ENCODE measurements at places on chromosomes 16 and 17.
A peak's percentile ranks its signal among the peaks of the same experiment; 100 is the strongest.

DNA sequence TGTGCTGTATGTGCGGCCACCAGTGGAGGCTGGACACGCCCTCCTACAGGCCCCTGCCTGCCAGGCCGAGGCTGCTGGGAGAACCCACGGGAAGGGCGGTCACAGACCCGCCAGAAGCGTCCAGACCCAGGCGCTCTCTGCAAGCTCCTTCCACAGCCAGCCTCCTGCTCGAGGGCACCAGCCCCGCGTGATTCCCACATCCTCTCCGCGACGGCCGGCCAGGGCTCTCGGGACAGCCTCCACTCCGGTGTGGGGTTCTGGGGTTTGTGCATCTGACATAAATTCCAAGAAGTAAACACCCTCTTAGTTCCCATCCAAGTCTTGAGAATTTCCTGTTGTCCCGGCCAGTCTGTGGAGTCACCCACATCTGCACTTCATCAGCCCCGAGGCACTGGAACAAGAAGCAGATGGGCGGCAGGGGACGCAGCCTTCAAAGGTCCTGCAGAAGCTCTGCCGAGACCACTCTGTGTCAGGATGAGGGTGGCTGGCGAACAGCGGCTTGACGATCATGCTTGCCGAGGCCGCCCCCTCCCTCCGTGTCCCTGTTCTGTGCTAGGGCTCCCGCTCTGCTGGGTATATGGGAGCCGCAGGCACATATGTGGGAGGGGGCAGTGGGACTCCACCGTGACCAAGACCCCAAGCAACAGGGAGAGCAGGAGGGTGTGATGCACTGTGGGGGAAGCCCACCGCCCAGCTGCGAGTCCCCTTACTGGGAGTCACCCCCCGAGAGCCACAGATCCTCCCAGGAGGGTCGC lies 2.4 kb upstream of the TMEM204 start:
- peak; percentile 78 for DNase-seq

DNA sequence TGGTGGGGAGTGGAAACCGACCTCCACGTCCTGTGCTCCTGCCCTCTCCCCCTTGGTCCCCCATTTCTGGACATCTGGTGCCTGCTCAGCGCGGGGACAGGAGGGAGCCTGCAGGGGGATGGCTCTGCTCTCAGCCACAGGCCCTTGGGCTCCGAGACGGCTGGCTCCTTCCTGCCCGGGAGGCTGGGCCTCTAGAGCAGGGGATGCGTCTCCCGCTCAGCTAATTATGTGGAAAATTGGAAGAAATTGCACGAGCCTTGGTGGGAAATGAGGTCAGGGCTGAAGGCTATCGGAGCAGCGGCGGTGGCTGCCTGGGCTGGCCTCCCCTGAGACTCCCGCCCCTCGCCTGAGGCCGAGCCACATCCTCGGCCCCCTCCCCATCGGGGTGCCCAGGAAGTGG lies 154.6 kb upstream of the CIBAR2 start:
- DNase-seq = no peak

DNA sequence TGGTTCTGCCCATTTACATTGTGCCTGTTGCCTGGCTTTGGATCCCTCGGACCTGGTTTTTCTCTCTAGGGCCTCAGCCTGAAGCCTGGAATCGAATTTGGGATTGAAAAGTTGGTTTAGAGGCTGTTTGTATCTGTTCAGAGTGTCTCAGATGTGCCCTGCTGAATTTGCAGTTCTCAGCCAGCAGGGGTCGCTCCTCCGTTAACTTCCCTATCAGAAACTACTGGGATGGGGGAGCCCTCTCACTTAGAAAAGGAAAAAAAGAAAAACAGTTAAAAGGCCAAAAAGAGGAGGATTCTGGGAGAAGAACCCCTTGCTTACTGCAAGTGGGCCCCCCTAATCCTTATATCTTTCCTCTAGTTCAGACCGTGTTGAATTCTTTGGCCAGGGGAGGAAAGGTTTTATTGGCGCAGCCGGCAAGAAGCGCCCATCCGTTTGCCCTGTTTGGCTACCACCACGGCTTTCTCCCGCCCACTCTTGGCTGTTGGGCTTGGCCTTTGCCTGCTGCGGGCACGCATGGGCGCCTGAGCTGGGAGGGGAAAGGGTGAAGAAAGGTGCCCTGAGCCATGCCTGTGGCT lies 8.7 kb downstream of the FZD2 start:
- no peak for DNase-seq

- no peak for DNase-seq
Measured at GRCh38 chr16:27481282-27481934, 68.3 kb downstream of the GTF3C1 start.

GRCh38 chr16:82160226-82160625 lies 9.8 kb downstream of the MPHOSPH6 start:
- no peak for DNase-seq

GRCh38 chr17:35795007-35795870 lies at the start of gene MMP28:
Gene MMP28, minus strand, starts transcription at chr17:35795641. Its CDS starts 264 bp downstream, at chr17:35795377.
- DNase-seq = peak; percentile 52

- no peak for DNase-seq
Measured at GRCh38 chr17:49748223-49748622, 15.7 kb downstream of the FAM117A start.

DNA sequence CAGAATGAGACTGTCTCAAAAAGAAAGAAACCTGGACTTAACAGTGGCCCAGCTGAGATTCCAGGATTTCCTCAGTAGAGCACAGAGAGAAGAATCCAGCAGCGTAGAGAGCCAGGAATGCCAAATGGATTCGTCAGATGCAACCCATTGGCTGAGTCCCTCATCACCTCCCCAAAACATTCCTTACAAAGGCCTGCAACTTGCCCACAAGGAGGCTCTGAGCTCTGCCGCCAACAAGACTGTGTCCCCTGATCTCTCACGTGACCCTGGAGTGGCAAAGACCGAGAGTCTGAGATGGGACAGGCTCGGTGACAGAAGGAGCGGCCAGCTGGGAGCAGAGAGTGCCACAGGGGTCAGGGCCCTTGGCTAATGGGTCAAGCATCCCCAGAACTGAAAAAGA lies 6.9 kb upstream of the CHMP6 start:
- DNase-seq = no peak

DNA sequence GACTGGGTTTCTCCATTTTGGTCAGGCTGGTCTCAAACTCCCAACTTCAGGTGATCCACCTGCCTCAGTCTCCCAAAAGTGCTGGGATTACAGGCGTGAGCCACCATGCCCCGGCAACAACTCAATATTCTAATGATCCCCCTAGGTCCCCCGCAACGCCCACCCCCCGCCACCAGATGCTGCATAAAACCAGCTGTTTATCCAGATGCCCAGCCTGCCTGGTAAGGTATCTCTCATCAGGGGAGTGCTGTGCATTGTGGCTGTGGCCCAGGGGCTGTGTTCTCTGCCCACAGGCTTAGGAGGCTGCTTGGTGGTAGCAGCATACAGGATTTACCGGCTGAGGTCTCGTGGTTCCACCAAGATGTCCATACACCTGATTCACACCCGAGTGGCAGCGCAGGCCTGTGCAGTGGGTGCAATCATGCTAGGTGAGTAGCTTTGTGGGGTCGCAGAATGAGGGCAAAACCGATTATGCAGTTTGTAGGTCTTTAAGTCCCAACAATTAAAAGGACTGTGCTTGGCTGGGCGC lies 1.3 kb downstream of the HIGD1B start:
- DNase-seq = no peak

DNA sequence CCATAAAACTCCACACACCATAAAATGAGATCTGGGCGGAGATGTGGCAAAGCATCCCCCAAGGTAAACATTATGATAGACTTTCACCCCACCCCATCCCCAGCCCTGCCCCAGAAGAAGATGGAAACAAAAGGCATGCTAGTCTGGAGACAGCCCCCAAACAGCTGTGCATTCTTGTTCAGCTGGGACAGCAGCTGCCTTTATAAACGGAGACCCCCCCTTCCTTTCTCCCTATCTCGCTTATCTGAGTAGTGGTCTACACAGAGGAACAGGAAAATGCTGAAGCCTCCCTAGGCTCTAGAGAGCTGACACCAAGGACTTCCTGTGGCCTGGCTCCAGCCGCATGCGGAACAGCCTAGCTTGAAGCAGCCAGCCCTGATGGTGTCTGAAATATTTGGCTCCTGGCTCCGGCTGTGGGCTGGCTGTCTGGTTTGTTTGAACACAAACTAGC lies 190.3 kb upstream of the ANKFN1 start:
- peak; percentile 70 for DNase-seq

DNA sequence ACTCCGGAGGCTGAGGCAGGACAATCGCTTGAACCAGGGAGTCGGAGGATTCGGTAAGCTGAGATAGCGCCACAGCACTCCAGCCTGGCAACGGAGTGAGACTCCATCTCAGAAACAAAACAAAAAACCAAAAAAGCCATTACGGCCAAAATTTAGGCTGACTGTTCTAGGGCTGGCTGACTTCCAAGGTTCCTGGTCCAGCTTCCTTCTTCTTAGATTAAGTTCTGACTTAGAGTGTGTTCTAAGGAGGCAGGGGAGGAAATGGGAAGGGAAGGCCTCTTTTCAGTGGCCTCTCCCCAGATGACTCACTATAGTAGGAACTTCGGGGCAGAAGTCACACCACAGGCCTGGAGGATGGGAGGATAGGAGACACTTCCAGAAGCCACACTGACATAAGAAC lies 27.7 kb upstream of the CLEC18B start:
- DNase-seq = peak; percentile 41

GRCh38 chr17:73305845-73306836 lies 5.7 kb downstream of the CDC42EP4 start:
- no peak for DNase-seq

- DNase-seq = no peak
Measured at GRCh38 chr17:5678171-5678570, 93.9 kb upstream of the NLRP1 start.

DNA sequence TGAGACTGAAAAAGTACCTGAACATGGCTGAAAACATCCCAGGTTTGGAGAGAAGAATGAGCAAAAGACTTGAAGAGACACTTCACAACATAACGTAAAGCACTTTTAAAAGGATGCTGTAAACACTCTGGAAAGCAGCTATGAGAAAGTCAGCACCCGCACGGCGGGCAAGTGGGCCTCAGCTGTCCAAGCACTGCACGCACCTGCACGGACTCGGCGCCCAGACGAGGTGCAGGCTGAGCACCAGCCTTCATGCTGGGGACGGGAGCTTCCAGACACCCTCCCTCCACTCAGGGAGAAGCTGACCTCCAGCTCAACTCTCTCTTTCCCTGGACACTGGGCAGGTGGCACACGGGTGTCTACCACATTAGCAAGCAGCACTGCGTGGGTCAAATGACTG lies 13.1 kb downstream of the CCDC57 start:
- DNase-seq = no peak

DNA sequence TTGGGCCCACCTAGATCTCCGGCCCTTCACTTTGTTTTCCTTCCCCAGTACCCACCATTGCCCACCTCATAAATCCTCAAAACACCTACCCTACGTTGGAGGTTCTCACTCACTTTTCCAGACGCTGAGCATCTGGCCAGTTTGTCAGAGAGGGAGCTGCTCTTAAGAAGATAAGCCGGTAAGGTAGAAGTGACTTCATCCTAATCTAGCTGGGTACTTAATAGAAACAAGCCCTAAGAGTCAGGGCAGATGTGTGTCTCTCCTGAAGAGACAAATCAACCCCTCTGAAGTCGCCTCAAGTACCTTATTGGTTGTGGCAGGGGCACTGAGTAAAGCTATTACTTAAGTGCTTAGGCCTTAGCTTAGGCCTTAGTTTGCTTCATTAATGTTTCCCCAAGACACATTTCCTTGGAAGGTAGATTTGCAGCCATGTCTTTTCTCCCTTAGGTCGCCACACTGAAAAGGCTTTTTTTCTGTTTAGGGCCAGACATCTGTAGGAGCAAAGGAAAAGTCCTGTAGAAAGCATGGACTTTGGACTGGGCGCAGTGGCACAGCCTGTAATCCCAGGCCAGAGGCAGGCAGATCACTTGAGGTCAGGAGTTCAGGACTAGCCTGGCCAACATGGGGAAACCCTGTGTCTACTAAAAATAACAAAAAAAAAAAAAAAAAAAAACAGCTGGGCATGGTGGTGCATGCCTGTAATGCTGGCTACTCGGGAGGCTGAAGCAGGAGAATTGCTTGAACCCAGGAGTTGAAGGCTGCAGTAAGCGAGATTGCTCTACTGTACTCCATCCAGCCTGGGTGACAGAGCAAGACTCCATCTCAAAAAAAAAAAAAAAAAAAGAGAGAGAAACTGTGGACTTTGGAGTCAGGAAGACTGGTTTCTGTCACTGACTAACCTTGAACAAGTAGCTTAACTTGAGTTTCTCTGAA lies 1.0 kb downstream of the TACO1 start:
- DNase-seq = no peak

- no peak for DNase-seq
Measured at GRCh38 chr17:75894049-75894733, 2.6 kb downstream of the TRIM65 start.

GRCh38 chr16:49750341-49751000 lies 105.4 kb downstream of the ZNF423 start:
- DNase-seq = no peak

DNA sequence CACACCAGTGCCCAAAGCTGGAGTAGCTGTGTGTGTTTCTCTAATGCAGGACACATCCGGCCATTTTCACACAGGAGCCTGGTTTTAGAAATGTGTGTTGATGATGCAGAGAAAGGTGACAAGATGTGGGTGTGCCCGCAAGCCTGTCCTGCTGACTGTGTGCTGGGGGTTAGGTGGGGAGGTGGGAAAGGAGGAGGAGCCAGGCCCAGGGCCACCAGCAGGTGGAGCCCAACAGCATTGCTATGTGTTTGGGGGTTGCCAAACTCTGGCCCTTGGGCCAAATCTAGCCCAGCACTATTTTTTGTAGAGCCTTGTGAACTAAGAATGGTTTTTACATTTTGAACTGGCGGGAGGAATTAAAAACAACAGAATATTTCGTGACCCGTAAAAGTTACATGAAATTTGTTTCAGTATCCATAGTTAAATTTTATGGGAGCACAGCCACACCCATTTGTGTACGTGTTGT lies 61.7 kb upstream of the LGALS9 start:
- no peak for DNase-seq

- peak; percentile 88 for DNase-seq
Measured at GRCh38 chr16:79599837-79600637, 500 bp downstream of the MAF start.

- DNase-seq = peak; percentile 36
Measured at GRCh38 chr17:76585033-76585648, 519 bp downstream of the ST6GALNAC2 start.

DNA sequence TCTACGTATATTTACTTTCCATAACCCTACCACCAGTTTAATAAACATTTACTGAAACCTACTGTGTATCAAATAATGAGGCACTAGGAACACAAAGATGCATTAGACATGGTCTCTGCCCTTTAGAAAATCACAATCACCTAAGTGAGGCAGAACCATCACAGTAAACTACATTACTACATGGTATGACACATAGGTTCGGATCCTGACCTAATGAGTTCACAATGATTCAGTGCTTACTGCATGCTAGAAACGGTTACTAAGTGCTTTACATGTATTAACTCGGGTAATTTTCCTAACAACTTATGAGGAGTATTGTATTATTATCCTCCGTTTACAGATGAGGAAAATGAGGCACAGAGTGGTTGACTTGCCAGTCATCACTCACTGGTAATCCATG lies 5.2 kb upstream of the SYNRG start:
- DNase-seq = no peak

GRCh38 chr17:62723842-62724241 lies 84.3 kb downstream of the MARCHF10 start:
- DNase-seq = no peak

DNA sequence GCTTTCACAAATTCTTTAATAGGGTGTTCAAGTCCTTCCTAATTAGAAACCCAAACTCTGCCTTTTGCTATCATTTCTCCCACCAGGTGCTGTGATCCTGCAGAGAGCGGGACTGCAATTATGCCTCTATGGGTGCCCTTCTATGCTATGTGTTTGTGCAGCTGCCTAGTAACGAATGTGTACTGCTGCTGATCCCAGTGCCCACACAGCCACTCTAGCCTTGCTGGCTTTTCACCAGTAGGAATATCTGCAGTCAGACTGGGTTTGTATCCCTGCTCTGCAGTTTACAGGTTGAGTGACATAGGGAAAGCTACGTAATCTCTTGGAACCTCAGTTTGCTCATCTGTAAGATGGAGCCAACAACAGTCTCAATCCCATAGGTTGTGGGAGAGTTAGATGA lies 179.6 kb upstream of the IRX3 start:
- no peak for DNase-seq
